ENCODE measurements at places on chromosomes 3 and 15.

GRCh38 chr15:101070502-101071273, 151.5 kb downstream of the LRRK1 start:
- DNase-seq: peak; percentile 84

DNA sequence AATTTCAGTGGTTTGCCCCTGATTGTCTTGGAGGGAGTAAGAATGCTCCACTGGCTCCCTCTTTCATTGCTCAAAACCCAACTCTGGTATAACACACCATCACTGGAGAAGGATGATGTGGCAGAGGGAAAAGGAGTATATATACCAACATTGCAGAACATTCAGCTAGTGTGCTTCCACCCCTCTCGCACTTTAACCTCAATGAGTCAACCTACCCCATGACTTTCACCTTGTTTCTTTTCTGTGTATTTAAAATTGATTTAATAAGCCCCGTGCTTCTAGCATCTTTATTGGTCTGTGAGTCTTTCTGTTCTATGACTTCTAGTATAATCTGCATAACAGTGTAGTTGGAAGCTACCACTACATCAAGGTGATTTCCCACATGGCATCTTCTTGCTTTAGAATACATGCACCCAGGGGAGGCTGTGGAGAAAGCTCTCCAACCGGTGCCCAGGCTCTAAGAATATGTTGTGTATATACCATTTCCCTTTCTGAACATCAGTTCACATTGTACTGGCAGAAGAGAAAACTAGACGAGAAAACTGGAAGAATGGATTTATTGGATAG, 595.1 kb upstream of the TGFBR2 start:
- no peak for DNase-seq

DNA sequence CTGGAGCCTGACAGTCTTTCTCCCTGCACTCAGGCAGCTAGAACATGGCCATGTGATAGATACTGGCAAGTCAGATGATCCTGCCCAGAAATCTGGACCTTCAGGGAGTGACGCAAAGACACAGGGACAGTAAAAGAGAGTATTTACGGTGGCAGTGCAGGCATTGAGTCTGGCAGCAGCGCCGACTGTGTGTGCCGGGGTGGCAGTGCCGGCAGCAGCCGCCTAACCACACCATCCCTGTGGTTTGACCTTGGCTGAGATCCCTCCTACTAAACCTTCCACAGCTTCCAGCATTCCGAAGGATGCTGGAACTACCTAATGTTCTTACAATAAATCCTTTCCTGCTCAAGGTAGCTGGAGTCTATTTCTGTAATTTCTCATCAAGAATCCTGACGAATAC, 4.6 kb upstream of the TSPAN3 start:
- no peak for DNase-seq

- no peak for DNase-seq
Measured at GRCh38 chr15:85788771-85789495, 5.8 kb downstream of the KLHL25 start.

DNA sequence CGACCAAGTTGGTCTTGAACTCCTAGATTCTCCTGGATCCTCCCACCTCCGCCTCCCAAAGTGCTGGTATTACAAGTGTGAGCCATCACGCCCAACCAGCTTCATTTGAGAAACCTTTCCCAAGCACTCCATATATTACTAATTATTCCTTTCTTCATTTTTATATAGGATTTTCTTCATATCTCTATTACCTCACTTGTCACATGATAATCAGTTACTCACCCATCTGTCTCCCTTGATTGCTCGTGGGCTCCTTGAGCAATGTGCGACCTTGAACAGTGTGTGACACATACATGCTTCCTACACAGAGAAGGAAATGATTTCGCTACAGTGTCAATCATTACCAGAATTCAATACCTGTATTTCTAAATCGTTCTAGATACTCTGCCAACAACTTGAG, 110.7 kb upstream of the C2CD4B start:
- no peak for DNase-seq
